ENCODE measurements at places on chromosomes 11 and 22.

GRCh38 chr11:30935861-30936260, 349.7 kb upstream of the MPPED2 start:
- no peak for DNase-seq

DNA sequence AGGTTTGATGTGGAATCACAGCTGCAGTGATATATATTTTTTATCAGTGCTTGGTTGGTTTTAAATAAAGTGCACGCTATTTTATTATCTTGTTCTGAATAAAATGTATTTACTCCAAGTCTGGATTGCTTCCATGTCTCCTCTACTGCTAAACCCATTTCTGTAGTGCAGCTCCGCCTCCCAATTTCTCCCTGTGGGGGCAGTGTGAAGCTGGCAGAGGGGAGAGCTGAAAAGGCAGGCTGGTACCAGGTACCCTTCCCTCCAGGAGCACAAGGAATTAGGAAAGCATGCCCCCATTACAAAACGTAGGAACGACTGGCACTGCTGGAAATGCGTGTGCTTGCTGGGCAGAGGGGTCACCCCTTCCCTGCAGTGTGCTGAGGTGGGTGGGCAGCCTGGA, 934 bp upstream of the TMEM132A start:
- DNase-seq: no peak

- DNase-seq: peak; percentile 14
Measured at GRCh38 chr11:132471466-132471865, 1060.8 kb downstream of the OPCML start.

- no peak for DNase-seq
Measured at GRCh38 chr22:41826430-41827383, 6.2 kb upstream of the SREBF2 start.

GRCh38 chr11:116703421-116703820, 69.4 kb downstream of the BUD13 start:
- no peak for DNase-seq

- DNase-seq: no peak
Measured at GRCh38 chr11:29676993-29677392, 339.8 kb downstream of the KCNA4 start.

DNA sequence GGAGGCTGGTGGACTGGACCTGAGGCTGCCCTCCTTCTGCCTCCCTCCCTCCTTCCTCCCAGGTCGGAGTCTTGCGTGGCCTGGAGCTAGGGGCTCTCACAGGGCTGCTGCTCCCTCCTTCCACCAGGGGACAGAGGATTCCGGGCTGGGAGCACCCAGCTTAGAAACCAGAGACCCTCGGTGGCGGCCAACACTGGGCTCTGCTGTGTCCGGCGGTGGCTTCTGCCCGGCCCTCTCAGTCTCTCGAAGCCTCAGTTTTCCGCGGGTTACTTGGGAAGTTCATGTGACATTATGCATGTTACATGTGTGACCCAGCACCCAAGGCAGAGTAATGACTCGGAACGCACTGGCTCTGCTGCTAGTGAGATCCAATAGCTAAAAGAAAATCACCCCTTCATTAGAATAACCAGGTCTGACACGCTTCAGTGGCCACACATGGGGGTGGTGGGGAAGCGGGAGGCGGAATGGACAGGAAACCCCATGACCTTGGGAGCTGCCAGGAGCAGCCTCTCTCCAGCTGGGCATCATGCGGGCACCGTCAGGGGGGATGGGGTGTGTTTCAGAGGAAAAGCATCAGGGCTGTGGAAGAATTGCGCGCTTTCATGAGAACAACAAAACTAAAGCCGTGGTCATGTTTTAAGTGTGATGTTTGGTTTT, 5.9 kb upstream of the MRGPRG start:
- DNase-seq: no peak

DNA sequence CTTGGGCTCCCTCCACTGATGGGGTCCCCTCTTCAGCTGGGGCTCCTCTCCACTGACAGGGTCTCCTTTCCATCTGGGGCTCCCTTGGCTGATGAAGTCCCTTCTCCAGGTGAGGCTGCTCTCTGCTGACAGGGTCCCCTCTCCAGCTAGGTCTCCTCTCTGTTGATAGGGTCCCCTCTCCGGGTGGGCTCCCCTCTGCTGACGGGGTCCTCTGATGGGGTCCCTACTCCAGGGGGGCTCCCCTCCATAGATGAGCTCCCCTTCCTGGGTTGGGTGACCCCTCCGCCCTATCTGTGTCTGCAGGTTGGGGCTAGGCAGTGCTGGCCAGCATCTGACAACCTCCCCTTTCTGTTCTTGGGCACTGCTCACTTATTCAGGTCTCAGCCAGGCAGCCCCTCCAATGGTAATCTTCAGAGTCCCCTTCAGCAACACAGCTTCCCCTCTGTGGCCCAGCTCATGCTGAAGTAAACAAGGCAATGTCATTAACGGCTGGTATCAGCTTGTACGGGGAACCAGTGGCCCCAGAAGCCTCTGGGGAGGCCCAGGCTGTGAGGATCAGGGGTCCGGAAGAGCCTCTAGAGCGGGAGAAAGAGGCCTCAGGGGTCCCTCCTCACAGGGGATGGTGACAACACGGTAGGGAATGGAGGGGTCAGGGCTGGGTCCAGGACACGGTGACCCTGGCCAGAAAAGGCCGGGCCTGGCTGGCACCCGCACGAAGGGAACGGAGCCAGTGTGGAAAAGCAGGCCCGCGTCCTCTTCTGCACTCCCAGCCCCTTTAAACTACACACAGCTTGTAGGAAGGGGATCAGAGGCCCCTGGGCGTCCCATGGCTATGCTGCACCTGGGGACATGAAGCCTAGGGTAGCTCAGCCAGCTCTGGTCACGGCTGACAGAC, 9.6 kb upstream of the CD81 start:
- DNase-seq: no peak

Measured in kidney capillary endothelial cell (primary cell).